ENCODE measurements at places on chromosomes 12 and 14. TPM values are rescaled to one million over a fixed set of nuclear protein-coding genes. Genes with fewer than 3 reads are reported as not detected.

Gene OR4K13
- not detected for total RNA-seq

Gene GALNT16
- total RNA-seq: 0.37 TPM

Gene HOXC5
- total RNA-seq: not detected

Gene PTPN6
- total RNA-seq: not detected

Gene NTF3
- not detected for total RNA-seq

Gene TSPAN19
- total RNA-seq: not detected

Gene SLC38A6
- total RNA-seq: 19.1 TPM

Gene RNASE12
- not detected for total RNA-seq

Gene GALNT9
- 0.81 TPM for total RNA-seq

Gene OR4Q2
- not detected for total RNA-seq

Gene P2RX7
- total RNA-seq: not detected

Gene TDG
- 10.4 TPM for total RNA-seq

Gene C2CD5
- total RNA-seq: 15.5 TPM

Gene NFKBIA
- total RNA-seq: 108 TPM

Gene HHIPL1
- total RNA-seq: 3.9 TPM

Gene KLHL33
- total RNA-seq: not detected

Gene AMDHD1
- total RNA-seq: not detected

Gene BATF
- 0.88 TPM for total RNA-seq

Gene EPYC
- not detected for total RNA-seq

Gene ADAM21
- 0.34 TPM for total RNA-seq

Gene TRPV4
- total RNA-seq: 2.6 TPM

Gene AGAP2
- not detected for total RNA-seq

Gene NAB2
- total RNA-seq: 40.6 TPM

Gene KCNC2
- not detected for total RNA-seq

Gene CD163
- not detected for total RNA-seq

Gene OTOGL
- total RNA-seq: 0.15 TPM

Gene FOXA1
- total RNA-seq: not detected

Gene B4GALNT3
- total RNA-seq: not detected

Gene MUCL1
- total RNA-seq: not detected

Gene CLEC4A
- total RNA-seq: 0.20 TPM

Gene KRT7
- 6.3 TPM for total RNA-seq

Gene TTC9
- total RNA-seq: 0.12 TPM

Gene COX8C
- not detected for total RNA-seq

Gene SLCO1B1
- not detected for total RNA-seq

Gene NINJ2
- not detected for total RNA-seq

Gene ASIC1
- total RNA-seq: 20.7 TPM

Gene MYF5
- not detected for total RNA-seq

Gene TAS2R42
- not detected for total RNA-seq

Gene CISTR
- total RNA-seq: not detected

Gene CDK4
- total RNA-seq: 144 TPM

Gene C14orf39
- total RNA-seq: not detected

Gene GDF11
- 8.2 TPM for total RNA-seq

Gene METAP2
- 61.3 TPM for total RNA-seq

Gene KRT79
- total RNA-seq: not detected

Gene AQP6
- total RNA-seq: 0.37 TPM

All from cardiac ventricle fibroblast (primary cell).